Right kidney (tissue), 9 donors: ENCODE measurements at places on chromosomes 12 and 14.

GRCh38 chr12:114692186-114693058 is 8.4 kb upstream of the TBX3 start:
- peak; percentile 65 for DNase-seq

DNA sequence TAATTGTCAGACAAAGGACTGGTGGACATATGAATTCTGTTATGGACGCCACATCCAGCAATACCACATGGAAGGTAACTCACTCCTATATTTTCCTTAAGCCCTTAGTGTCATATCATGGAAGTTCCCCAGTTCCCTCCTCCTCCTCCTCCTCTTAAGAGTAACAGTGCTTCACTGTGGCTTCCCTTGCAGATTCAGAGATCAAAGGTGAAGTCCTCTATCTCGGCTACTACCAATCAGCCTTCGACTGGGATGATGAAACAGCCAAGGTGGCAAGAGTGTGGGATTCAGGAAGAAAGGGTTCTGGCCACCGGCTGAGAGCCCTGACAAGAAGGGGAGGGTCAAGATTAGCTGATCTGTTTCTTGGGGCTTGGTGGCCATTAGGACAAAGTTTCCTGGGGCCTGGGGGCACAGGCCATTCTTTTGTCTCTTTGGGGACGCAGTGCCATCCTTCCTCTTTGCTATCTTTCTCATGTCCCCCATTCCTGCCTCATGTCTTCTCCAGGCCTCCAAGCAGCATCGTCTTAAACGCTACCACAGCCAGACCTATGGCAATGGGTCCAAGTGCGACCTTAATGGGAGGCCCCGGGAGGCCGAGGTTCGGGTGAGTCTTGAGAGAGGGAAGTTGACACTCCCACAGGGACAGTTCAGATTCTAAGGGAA is 2.0 kb downstream of the OS9 start:
- DNase-seq = no peak

DNA sequence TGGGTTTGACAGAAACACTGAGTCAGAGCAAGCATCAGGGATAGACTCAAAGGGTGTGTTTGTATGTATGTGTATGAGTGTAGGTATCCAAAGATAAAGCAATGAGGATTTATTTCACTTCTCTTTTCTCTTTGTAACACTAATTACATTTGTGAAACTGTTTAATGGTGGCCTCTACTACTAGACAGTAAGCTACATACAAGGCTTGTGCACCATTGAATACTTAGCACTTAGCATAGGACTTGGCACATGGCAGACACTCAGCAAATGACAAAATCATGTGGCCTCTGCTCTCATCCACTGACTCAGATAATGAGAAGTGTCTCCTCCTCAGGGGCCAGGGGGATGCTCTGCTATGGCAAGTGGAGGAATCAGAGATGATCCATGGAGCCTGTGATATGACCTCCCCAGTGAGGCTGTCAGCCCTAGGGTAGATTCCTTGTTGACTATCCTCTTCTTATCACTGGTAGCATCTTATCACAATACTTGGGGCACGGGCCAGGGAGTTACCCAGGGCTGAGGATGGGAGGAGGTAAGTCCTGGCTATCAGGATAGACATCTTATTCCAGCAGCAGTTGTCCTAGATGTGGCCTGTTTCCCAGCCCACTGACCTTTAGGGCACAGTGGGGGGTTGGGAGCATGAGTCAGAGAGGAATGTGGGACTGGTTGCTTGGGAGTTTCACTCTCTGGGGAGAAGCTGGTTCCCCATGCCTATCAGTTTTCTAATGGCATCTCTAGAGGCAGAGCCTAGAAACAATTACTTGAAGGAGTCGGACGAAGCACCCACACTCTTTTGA is 71.2 kb upstream of the HOXC13 start:
- DNase-seq = no peak

DNA sequence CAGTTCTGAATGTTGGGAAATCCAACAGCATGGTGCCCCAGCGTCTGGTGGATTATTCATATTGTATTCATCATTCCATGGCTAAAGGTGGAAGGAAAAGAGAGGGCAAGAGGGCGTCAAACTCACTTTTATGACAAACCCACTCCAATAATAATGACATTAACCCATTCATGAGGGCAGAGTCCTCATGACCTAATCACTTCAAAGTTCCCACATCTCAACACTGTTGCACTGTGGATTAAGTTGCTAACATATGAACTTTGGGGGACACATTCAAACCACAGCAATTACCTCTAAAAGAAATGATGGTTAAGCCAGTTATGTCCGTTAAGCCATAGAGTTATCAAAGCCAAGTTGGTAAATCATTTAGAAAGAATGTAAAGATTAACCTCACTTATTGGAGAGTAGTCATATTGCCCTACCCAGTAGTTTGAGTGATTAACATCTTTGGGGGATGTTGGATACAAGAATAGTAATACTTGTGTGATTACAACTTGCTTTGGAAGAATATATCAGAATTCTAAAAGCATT is 212.4 kb upstream of the FLRT2 start:
- no peak for DNase-seq

DNA sequence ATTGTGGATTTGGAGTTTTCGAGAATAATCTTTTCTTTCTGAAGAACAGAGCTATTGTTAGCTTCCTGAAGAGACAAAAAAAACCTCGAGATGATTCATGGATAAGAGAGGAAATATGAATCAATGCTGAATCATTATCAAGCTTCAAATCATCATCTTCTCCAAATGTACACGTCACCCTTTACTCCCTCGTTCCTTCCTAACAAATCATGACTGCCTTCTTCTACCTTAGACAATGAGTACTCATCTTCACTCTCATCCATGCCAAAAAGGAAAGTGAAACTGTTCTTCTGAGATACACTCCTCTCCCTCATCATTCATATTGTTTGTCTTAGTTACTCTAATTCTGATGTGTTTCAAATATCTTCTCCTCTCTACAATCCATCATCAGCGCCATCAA is 1115.8 kb upstream of the ATXN7L3B start:
- DNase-seq = no peak
